Stimulated activated naive CD4-positive, alpha-beta T cell (primary cell): ENCODE measurements at places on chromosomes 16 and 17.
A peak's percentile ranks its signal among the peaks of the same experiment; 100 is the strongest.

DNA sequence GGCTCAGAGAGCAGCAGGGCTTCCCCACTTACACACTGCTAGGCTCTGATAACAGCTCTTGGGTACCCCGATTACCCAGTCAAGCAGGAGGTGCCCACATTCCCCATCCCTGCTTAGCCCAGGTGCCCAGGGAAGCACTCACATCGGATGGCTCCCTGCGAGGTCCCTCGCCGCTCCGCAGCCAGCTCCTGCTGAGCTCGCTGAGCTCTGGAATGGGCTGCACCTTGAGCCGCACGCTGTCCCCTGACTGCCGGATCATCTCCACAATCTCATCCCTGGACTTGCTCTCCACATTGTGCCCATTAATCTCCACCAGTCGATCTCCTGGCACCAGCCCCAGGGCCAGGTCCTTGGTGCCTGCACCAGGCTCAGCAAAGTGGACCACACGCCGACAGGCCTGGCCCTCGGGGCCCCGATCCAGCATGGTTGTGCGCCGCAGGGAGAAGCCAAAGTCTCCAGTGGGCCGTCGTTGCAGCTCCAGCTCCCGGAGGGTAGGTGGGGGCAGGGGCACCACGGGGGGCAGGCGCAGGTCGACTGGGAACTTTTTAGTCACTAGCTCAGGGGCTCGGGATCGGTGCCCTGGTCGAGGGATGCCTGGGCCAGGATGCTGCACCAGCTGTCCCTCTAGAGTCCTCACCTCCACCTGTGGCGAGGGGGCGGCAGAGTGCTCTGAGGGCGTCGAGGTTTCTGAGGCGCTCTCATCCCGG lies 14.2 kb downstream of the MYO18A start:
- DNase-seq = no peak

GRCh38 chr16:84234321-84235241 lies 5.2 kb downstream of the KCNG4 start:
- DNase-seq = no peak

DNA sequence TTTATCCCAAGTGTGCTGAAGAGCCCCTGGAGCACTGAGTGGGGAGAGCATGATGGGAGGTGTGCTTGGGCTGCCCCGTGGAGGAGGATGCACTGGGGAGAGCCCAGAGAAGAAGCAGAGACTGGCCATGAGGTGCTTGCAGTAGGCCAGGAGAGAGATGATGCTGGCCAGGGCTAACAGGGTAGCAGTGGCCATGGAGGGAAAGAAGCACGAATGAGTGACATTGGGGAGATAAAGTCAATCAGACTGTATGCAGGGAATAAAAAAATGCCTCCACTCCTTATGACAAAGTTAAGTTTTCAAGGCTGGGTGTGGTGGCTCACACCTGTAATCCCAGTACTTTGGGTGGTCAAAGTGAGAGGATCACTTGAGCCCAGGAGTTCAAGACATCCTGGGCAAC lies 5.4 kb upstream of the TMEM220 start:
- no peak for DNase-seq

DNA sequence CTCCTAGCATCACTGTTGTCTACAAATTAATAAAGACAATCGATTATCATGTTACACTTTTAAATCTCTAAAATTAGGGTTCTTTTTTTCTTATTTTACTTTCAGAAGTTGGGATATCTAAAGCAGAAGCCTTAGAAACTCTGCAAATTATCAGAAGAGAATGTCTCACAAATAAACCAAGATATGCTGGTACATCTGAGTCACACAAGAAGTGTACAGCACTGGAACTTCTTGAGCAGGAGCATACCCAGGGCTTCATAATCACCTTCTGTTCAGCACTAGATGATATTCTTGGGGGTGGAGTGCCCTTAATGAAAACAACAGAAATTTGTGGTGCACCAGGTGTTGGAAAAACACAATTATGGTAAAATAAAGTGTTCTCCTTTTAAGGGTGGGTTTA lies 2.4 kb downstream of the RAD51C start:
- DNase-seq = no peak

DNA sequence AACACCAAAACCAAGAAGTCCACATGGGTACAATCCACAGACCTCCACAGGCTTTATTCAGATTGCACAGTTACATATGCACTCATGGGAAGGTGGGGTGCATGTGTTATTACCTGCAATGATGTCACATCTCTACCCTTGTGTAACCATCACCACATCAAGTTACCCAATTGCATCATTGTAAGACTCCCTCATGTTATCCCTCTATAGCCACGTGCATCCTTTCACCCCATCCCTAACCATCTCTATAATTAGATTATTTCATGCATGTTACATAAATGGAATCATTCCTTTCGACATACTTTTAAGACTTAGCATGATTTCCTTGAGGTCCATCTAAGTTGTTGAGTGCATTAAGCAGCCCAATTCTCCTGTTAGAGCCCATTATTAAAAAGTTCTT lies 408.2 kb upstream of the C16orf82 start:
- no peak for DNase-seq

- no peak for DNase-seq
Measured at GRCh38 chr17:70405492-70406220, 236.3 kb downstream of the KCNJ2 start.

- DNase-seq = no peak
Measured at GRCh38 chr16:56801762-56802161, 63.2 kb upstream of the SLC12A3 start.

- DNase-seq = no peak
Measured at GRCh38 chr16:31050280-31051030, 17.1 kb downstream of the STX4 start.

DNA sequence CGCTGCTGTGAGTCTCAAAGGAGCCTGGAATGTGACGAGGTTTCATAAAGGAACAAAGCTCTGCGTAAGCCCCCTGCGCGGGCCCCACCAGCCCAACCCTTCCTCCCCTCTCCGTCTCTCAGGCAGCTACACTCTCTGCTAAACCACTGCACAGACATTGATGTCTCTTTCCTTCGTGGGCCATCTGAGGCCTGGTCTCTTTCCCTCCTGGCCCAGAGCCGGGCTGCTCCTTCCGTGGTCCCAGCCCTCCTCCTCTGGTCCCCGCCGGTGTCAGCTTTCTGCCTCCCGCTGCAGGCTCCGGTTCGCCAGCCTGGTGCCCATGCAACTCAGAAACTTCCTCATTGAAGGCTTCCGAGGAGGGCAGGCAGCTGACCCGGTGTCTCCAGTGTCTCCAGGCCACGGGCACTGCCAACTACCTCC lies 7.4 kb downstream of the SCARF1 start:
- no peak for DNase-seq

DNA sequence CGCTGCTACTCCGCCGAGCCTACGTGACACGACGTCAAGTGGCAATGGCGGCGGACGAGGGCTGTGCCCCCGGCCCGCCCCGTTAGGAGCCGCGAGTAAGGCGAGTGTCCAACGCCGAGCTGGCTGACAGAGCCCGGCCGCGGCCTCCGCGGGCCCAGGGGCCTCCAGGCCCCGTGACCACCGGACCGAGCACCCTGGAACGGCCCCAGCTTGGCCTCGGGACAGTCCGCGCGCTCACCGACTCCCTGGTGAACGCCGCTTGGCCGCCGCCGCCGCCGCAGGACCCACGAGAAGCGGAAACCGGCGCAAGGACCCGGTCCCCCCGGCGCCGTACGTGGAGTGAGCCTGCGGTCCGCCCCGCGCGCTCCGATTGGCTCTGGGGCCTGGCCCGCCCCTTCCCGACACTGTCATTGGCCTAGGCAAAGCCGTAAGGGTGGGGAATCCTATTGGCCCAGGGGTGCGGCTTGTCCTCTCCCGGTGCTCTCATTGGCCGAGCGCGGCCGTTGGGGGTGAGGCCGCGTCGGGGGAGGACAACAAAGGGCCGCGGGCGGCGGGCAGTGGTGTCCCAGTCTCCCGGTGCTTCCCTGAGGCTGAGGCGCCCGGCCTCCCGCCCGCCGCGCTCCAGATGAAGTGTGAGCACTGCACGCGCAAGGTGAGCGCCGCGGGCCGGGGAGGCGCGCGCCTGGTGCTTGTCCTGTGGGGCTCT lies at the start of gene NARF:
NARF (plus strand) TSS at position 563 of the 706 bp plus-strand sequence; CDS start at position 626, 63 bp downstream.
- peak; percentile 98 for DNase-seq

DNA sequence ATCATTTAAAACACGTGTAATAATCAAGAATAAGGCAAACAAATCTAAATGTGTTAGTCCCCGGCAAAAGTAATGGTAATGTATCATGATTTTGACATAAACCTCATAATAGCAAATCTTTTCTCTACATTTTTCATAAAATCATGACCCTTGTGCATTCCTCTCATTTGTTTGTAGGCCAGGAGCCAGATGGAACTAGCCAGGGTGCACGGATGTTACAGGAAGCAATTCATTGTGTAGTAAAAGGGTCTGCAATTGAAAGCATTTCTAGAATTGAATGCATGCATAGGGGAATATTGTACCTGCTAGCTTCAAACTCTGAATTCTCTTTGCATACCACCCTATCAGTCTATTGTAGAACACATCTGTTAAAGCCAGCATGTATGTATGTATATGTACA lies 66.6 kb downstream of the CNTNAP4 start:
- DNase-seq = no peak

- DNase-seq = no peak
Measured at GRCh38 chr16:63216696-63217423, 1180.6 kb upstream of the CDH8 start.

DNA sequence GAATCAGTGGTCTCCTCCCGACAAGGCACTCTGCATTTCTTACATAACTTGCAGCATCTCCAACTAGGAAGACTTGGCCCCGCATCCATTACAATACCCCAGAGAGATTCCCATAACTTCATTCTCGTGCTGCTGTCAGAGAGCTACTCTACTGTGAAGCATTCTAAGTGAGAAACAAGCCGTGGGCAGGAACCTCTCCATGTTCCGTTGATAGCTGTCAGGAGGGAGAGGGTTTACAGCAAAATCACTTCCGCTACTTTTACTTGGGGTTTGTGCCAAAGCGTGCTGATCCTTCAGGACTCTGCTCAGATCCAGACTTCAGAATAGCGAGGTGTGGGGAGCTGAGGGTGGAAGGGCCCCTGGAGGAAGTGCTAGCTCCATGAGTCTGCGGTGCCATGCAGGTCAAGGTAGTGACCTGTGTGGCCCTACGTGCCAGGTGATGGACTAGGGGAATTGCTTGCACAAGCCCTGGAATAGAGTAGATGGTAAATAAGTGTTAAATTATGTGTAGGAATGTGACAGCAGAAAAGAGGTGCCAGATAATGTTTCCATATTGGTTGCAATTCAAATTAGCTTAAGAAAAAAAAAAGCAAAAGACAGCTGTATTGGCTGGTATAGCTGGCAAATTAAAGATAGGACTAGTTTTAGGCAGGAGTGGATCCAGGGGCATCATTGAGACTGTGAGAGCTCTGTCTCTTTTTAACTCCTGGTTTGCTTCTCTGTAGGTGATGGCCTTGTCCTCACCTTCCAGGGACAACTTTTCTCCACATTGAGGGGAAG lies 358.5 kb upstream of the ERCC4 start:
- no peak for DNase-seq

GRCh38 chr17:43528319-43528987 lies 17.7 kb downstream of the ETV4 start:
- no peak for DNase-seq

DNA sequence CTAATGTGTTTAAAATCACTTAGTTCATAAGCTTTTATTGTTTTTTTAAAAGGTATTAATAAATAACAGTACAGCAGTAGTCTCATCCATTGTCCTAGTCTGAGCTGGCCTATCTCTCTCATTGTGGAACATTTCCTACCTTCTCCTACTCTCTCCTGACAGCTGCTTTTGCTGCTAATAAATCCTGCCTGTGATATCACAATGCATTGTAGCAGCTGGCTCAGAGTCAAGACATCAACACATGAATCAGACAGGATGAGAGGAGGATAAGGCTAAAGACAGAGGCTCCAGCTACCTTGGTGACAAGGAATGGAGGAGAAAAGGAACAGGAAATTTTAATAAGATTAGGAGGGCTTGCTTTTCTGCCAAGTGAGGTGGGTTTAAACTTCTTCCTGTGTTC lies 626.1 kb downstream of the HS3ST4 start:
- no peak for DNase-seq

DNA sequence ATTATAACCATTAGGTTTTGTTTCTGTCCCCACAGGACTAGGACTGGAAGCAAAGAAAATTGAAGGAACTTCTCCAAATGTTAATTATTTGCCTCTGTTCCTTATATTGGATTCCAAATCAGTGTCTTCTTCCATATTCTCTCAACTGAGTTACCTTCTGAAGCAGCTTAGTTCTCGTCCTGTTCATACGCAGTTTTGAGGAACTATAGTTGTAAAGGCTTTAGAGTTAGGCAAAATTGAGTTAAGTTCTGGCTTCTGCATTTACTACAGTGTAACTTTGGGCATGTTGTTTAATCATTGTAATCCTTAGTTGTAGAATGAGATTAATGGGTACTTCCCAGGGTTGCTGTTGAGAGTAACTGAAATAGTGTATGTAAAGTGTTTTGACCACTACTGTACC lies 11.2 kb downstream of the CBFB start:
- no peak for DNase-seq

GRCh38 chr17:58161566-58161965 lies 5.2 kb upstream of the OR4D2 start:
- no peak for DNase-seq

- DNase-seq = peak; percentile 6
Measured at GRCh38 chr17:27630607-27631410, at the start of gene LGALS9. Gene LGALS9, plus strand, starts transcription at chr17:27631188. Its CDS starts 78 bp downstream, at chr17:27631266.

GRCh38 chr17:63546308-63547082 lies 3.8 kb upstream of the DCAF7 start:
- DNase-seq = no peak

DNA sequence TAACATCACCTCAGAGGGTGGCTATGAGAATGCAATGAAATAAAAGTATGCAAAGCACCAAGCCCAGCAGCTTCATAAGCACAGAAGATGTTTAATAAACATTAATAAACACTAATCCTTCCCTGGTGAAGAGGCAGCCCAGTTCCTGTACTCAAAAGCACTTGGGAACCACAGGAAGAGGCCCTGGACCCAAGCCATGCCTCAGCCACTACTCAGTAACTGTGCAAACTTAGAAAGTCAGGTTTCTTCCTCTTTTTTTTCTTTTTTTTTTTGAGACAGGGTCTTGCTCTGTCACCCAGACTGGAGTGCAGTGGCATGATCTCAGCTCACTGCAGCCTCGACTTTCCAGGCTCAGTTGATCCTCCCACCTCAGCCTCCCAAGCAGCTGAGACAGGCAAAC lies 5.3 kb downstream of the ARHGAP17 start:
- DNase-seq = no peak

DNA sequence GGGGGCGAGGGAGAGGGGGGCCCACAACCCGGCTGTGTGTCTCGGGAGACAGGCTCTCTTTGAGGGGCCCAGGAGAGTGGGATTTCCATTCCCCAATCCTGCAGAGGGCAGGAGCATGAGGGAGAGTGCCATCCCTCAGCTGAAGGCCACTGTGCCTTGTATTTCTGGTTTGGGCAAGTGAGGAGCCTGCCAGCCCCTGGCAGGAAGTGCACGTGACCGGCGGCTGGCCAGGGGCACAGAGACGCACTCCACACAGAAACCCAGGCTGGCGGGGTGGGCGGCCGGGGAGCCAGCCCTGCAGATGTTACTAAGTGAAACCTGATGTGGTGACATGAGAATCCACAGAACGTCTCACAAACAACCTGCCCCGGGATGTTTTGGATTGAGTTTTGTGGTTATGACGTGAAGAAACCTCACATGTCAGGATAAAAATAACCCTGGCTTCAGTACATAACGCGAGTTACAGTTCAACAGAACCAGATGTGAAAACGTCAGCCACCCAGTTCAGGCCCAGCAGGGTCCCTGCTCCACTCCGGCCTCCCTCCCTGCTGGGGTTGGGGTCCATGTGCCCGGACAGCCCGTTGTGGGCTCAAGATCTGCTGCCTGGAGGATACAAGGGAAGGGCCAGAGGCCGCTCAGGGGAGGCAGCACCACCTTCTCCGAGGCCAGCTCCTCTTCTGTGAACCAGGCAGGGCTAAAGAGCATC lies 51.7 kb upstream of the MTSS2 start:
- peak; percentile 43 for DNase-seq

GRCh38 chr16:77833921-77834634 lies 45.7 kb downstream of the VAT1L start:
- DNase-seq = no peak

GRCh38 chr16:49459953-49460735 lies 86.5 kb downstream of the C16orf78 start:
- DNase-seq = no peak
